PC-9 (cell line): ENCODE measurements at places on chromosomes 1 and 21. TPM values are rescaled to one million over a fixed set of nuclear protein-coding genes. Genes with fewer than 3 reads are reported as not detected.

- no peak for DNase-seq
Measured at GRCh38 chr1:230103306-230104173, 36.5 kb downstream of the GALNT2 start.

DNA sequence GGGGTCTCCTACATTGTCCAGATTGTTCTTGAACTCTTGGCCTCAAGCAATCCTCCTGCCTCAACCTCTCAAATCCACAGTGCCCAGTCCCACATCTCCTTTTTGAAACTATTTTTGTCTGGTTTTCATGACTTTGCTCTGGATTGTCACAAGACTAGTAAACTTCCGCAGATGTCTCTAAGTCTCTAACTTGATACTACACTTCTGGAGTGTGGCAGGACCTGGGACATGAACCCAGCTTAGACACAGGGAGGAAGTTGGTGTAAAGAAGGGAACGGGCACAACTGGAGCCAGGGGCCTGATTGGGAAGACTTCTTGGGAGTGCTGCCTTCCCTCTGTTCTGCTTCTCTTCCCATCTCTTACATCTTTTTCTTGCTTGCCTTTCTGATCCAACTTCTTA lies 16.2 kb upstream of the DISC1 start:
- no peak for DNase-seq

DNA sequence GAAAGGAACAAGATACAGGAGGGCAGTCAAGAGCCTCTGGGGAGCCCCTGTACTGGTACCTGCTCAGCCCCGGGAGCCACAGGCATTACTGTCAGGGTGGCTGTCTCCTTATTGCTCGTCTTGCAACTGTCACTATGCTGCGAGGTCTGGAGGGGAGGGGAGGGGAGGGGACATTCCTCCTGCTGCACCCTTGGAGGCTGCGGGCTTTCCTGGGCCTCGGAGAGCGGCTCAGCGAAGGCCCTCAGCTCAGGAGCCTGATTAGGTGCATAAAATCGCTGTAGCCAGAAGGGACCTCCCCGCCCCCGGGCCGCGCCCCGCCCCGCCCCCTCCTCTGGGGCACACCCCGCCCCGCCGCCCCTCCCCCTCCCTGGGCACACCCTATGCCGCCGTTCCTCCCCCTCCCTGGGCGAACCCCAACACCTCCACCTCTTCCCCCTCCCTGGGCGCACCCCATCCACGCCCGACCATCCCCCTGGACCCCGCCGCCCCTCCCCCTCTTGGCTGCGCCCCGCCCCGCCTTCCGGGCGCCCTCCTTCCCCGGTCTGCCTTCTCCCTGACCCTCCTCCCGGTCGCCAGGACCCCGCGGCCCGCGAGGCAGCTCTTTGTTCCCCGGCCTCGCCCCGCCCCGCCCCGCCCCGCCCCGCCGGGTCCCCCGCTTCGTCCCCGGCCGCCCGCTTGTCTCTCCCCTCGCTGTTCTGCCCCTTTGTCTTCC lies 35.5 kb downstream of the CACHD1 start:
- DNase-seq: peak; percentile 58

The TNFRSF4 gene
- total RNA-seq: 0.20 and 0.38 TPM in 2 replicates

DNA sequence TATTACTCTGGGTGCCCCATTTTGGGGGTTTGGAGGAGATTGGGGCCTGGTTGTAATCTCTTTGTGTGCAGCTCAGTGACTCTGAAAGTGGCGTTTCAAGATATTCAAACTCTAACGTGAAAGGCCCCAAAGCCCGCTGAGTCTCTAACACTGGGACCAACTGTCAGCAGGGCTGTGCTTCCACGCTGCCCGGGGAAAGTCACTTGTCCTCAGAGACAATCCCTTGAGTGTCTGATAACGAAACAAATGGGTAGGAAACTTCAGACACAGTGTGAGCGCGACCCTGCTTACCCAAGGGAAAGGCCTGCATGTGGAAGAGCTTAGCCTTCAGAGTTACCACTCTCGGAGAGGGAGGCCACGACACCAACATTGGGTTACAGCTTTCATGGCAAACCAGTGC lies 837 bp downstream of the UBASH3A start:
- DNase-seq: no peak

The FAAP20 gene
- total RNA-seq: 72.1 and 97.1 TPM in 2 replicates

The LCE1B gene
- not detected in 2 replicates for total RNA-seq

- peak; percentile 49 for DNase-seq
Measured at GRCh38 chr1:87473203-87473661, 144.6 kb downstream of the LMO4 start.

- DNase-seq: no peak
Measured at GRCh38 chr1:50193002-50193401, 84.3 kb downstream of the ELAVL4 start.

- DNase-seq: no peak
Measured at GRCh38 chr1:50930965-50931737, 28.9 kb downstream of the FAF1 start.

- DNase-seq: no peak
Measured at GRCh38 chr1:100720101-100720500, 559 bp downstream of the VCAM1 start.

The GLIS1 gene
- not detected in 2 replicates for total RNA-seq

GRCh38 chr1:151196292-151196800 lies 2.0 kb upstream of the PIP5K1A start:
- DNase-seq: peak; percentile 81

The RIMKLA gene
- 0.35 and 0.48 TPM in 2 replicates for total RNA-seq

GRCh38 chr1:182262425-182262824 lies 129.2 kb downstream of the GLUL start:
- DNase-seq: no peak

The F13B gene
- total RNA-seq: not detected in 2 replicates

DNA sequence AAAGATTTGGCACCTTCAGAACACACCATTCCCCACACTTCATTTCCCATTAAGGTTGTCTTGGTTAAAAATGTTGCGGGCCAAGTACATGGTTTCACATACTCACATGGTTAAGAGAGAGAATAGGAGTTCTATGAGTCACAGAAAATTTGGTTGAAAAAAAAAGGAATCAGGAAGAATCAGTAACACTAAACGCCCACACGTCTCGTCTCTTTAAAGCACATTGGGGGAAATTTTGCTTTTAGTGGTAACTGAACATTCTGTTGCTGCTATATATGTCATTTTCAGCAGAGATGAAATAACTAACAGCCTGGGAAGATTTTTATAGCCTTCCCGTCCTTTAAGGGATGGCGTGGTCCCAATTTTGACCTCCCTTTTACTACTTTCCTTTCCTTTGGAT lies 132.9 kb upstream of the ERG start:
- no peak for DNase-seq

DNA sequence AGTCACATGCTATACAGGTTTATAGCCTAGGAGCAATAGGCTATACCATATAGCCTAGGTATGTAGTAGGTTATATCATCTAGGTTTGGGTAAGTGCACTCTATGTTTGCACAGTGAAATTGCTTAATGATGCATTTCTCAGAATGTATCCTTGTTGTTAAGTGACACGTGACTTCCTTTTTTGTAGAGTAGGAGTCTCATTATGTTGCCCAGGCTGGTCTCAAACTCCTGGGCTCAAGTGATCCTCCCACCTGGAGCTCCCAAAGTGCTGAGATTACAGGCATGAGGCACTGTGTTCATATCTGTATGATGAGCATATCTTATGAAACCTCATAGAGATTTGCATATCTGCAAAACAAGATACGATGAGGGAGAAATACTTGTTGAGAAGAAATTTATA lies 13.8 kb upstream of the ABCB10 start:
- peak; percentile 80 for DNase-seq

DNA sequence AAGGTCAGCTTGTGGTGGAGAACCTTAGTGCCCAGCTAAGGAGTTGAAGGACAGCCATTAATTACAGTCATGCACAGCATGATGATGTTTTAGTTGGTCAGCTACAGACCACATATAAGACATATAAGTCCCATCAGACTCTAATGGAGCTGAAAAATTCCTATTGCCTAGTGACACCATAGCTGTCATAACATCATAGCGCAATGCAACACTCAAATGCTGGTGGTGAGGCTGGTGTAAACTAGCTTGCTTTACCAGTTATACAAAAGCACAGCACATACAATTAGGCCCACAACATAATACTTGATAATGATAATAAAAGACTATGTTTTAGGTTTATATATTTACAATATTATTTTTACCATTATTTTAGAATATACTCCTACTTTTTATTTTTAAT lies 4.0 kb downstream of the ECHDC2 start:
- DNase-seq: no peak

GRCh38 chr21:26118938-26119540 lies 51.5 kb downstream of the APP start:
- DNase-seq: no peak

DNA sequence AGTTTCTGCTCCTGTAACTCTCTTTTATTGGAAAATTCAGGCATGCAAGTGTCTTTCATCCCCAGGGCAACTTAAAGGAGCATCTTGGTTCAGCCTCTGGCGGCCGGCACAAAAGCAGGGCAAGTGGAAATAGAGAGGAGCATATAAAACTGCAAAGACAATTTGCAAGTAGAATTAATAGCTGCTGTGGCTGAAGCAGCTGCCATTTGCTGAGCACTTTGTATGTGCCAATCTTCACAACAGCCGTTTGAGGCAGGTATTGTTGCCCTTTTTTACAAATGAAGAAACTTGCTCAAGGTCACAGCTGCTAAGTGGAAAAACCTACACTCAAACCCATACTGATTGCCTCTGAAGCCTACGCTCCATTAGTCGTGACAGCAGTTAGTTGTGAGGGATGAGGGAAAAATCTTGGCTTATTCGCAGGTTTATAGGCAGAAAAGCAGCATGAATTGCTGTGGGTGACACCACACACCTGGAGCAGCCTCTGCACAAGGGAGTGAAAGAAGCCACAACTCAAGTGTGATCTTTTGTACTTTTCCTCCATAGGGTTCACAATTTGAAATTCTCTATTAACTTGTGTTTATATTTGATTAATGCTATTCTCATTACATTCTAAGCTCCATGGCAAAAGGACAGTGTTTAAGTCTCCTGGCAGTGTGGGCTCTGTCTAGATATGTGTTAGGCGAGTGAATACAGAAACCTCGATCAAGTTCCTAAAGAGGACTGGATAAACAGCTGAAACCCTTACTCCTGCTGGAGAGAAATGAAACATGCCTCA lies 99.0 kb upstream of the BEND5 start:
- DNase-seq: no peak

The DYRK3 gene
- total RNA-seq: 3.3 and 3.9 TPM in 2 replicates

The KLHL20 gene
- 11.5 and 15.3 TPM in 2 replicates for total RNA-seq

DNA sequence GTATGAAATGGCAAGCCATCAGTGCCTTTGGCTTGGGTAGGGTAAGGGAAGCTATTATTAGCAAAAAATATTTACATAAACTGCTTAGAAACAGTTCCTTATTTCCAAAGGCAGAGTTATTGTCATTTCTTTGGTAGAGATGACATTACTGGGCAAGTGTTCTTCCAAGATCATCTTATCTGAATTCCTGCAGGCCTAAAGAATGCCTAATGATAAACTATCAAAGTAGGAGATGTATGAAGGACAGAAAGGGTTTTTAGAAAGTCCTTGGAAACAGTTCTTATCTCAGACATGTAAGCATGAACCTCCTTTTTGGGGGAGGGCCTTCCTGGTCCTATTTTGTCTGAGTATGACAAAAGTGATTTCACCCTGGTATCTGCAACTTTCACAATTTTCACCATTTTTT lies 5.1 kb upstream of the FRRS1 start:
- DNase-seq: no peak

The WARS2 gene
- 17.6 and 24.2 TPM in 2 replicates for total RNA-seq

DNA sequence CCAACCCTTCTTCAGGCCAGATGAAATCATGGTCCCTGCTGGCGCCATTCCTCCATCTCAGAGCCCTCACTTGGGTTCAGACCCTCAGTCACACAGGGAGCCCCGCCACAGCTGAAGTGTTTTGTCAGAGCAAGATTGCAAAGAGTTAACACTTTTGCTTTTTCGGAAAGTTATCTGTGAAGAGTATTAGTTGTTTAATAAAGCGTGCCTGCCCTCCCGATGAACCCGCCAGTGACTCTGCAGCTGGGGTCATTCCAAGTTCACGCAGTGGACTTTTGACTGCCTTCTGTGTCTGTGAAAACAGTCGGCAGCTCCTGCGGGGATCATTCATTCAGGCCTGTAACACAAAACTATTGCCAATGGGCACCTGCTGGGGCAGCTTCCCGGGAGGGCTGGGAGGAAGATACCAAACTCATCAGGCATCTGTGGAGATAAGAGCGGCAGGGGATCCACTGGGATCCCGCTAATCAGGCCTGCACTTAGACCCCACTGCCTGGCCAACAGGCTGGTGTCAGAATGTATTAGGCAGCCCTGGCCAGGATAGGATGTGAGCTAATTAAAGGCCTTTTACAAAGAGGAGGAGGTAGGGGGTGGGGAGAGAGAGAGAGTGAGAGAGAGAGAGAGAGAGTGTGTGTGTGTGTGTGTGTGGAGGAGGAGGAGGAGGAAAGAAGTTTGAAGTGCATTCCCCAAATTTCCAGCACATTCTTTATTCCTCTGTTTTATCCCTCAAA lies 184.5 kb downstream of the DHRS3 start:
- no peak for DNase-seq

GRCh38 chr21:14737284-14737691 lies 191.2 kb upstream of the SAMSN1 start:
- DNase-seq: no peak

DNA sequence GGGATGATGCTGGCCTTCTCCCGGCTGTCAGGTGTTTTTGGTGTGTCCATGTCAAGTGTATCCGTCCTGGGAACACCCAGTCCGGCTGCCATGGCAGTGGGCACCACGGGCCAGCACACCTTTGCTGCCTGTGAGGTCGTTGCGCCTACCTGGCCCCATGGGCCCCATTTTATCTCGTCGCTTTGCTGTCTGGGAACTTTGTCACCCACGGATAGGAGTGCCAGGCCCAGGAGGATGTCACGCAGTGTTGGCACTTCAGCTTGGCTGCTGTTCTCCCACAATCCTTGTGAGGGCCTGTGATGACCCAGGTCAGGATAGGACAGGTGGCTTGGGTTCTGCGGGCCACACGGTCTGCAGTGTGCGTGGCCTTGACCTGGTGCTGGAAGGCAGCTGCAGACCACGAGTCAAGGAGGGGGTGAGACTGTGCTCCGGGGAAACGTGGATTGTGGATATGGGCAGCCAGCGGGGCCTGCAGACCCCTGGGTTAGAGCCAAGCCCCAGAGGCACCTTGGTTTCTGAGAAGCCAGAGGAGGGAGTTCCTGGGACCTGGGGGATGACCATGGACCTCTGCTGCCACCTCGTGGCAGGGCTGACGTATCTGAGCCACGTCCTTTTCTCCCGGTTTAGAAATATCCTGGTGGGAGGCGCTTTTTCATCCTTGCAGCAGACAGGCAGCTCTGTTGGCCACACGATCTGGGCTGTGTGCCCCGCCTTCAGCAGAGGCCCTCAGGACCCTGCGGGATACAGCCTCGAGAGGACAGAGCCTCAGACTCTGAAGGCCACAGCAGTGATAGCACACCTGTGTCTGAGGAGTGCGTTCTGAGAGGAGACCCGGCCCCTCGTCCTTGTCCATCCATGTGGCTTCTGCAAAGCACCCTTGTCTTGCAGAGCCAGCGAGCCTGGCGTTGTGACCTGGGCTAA lies 161.1 kb upstream of the COL6A1 start:
- peak; percentile 58 for DNase-seq

- DNase-seq: no peak
Measured at GRCh38 chr21:38675182-38675824, 130.4 kb upstream of the ETS2 start.

The SPRR3 gene
- total RNA-seq: 0.57 TPM in 1 of 2 replicates, not detected in the other

The CFAP107 gene
- total RNA-seq: not detected in 2 replicates
